Cardiac muscle cell (in vitro differentiated cells and primary cell): ENCODE measurements at places on chromosomes 4 and X.

DNA sequence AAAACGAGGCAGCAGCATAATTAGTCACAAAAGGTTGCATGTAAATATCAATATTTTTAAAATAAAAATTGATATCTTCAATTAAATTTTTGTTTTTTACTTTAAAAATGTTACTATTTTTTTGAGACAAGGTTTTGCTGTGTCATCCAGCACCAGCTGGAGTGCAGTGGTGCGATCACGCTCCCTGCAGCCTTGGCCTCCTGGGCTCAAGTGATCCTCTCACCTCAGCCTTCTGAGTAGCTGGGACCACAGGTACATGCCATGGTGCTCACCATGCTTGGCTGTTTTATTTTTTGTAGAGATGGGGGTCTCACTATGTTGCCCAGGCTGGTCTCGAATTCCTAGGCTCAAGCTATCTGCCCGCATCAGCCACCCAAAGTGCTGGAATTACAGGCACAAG, 96.8 kb upstream of the FRAS1 start:
- no peak for DNase-seq

GRCh38 chrX:10121787-10122186, 35.0 kb upstream of the CLCN4 start:
- DNase-seq = no peak

- no peak for DNase-seq
These were observed 38.2 kb downstream of the MAGED1 start for GRCh38 chrX:51931566-51932150.

GRCh38 chrX:50988649-50989048, 78.1 kb downstream of the BMP15 start:
- peak; percentile 43 for DNase-seq

GRCh38 chrX:136115126-136115903, 32.0 kb upstream of the FHL1 start:
- no peak for DNase-seq

- no peak for DNase-seq
These were observed 46.2 kb downstream of the PPEF1 start for GRCh38 chrX:18753631-18754030.

DNA sequence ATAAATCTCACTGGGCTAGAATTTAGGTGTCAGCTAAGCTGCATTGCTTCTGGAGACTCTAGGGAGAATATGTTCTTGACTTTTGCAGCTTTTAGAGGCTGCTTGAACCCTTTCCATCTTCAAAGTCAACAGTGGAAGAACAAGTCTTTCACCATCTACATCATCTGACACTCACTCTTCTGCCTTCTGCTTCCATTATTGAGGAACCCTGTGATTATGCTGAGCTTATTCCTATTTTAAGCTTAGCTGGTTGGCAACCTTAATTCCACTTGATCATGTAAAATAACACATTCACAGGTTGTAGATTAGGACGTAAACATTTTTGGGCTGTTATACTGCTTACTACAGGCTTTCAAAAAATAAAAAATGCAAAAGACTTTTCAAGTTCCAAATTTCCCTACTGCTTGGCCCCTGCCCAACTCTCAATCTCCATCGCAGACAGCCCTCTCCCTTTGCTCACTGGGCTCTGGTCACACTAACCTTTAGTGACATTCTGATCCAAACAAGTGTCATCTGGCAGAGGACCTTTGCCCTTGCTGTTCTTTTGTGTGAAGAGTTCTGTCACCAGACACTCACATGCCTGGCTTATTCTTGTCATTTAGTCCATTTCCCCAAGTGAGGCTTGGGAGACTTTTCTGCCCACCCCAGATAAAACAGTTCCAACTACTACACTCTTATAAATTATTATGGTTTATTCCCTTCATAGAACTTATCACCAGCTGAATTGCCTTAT, 1056.0 kb downstream of the STIM2 start:
- DNase-seq = peak; percentile 71

- DNase-seq = no peak
These were observed 95.8 kb downstream of the COL25A1 start for GRCh38 chr4:109206620-109207019.

DNA sequence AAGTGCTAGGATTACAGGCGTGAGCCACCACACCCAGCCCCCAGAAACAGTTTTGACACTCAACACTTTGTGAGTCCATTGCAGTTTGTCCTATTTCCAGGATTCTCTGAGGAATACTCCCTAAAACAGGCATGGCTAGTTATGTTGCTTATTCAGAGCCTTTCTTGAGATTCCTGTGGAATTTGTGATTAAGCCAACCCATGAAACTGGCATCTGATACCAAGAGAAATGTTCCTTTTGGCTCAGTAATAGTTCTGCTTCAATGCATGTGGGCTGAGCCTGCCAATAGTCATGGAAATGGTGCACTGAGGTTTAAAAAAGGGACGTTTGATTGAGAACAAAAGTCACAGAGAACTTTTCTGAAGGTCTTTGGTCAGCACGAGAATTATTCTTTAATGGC, 241.7 kb downstream of the PPP1R2C start:
- no peak for DNase-seq

GRCh38 chr4:97643179-97643578, 500.1 kb downstream of the STPG2 start:
- DNase-seq = no peak

DNA sequence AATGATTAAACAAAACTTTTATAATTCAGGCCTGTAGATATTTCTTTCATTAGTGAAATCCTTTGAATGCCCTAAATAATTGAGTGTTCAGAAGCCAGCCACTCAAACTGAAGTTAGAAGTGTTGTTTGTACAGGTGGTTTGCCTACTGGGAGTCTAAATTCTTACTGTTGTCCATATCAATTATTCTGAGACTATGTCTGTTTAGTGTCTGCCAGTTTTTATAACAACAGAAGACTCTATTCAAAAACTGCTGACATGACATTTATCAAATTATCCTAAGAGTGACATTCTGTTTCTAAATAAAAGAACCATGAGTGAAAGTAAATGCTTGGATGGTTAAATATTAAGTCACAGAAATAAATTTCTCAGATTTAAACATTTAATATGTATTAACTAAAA, 375.1 kb downstream of the FAT4 start:
- DNase-seq = no peak

GRCh38 chrX:136318895-136319597, 18.3 kb downstream of the ADGRG4 start:
- no peak for DNase-seq

- no peak for DNase-seq
These were observed 2.1 kb upstream of the OCIAD2 start for GRCh38 chr4:48908687-48909086.

DNA sequence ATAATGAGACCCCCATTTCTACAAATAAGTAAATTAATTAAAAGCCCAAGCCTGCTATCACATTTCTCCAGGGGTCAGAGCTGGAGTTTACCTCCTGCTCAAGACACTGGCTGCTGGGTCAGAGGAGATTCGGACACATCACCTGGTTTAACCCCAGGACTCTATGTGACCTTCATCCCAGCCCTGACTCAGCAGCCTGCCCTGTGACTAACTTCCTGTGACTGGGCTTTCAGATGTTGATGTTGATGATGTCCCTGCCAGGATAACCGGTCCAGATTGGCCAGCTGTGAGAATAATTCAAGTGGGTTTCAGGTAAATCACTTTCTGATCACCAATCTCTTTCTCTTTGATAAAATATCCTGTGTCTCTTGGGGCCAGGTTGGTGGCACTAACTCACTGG, 102.4 kb upstream of the MAML3 start:
- no peak for DNase-seq

GRCh38 chr4:90718931-90719330, 591.7 kb downstream of the CCSER1 start:
- no peak for DNase-seq
